ENCODE measurements at places on chromosomes 1 and 21.

GRCh38 chr1:220032911-220033310 is 13.4 kb downstream of the EPRS1 start:
- DNase-seq, result no peak

DNA sequence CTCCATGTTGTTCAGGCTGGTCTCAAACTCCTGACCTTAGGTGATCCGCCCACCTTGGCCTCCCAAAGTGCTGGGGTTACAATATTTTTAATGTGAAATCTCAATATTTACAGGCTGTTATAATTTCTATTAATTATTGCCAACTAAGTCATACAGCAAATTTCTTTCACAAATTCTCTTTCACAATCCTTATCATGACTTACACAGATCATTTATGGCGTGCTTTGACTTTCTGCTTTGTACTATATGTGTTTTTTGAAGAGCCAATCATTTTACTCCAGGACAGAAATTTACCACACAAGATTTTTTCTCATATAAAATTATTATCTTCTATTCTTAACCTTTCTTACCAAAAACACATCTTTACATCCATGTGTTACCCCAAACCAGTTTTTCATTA is 1729.9 kb downstream of the NCAM2 start:
- no peak for DNase-seq

- DNase-seq, result peak; percentile 48
Observed at GRCh38 chr1:110210604-110211495, 736 bp downstream of the KCNC4 start.

GRCh38 chr1:21664806-21665588 is 4.2 kb downstream of the RAP1GAP start:
- no peak for DNase-seq
